ENCODE measurements at places on chromosomes 6 and 20.

GRCh38 chr20:47453167-47453782, 48.4 kb upstream of the NCOA3 start:
- DNase-seq: peak; percentile 48

DNA sequence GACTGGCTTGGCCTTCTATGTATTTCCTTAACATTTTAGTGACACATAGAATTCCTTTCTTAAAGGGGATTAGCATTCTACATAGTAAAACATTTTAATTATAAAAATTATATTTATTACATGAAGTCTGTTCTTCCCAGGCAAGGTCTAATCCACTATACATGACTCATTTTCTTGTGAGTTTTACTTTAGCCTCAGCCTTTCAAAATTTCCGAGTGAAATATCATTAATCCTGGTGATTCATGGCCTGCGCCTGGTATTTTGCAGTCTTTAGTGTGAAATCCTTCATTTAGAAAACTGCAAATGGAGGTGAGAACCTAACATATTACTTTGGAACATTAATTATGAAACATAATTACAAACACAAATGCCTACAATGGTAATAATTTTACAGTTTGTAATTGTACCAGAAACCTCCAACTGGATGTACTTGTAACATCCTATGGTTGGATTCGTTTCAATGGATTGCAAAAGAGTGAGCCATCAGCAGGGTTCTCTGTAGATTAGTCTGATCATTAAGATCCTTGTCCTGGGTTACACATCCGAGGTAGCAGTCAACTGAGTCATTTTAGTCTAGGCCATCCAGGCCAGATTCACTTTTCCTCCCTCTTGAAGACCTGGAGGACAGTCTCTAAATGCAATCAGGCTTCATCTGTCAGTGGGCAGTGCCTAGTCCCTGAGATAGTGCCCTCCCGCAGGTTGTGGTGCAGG, 272.0 kb downstream of the PACRG start:
- DNase-seq: no peak

DNA sequence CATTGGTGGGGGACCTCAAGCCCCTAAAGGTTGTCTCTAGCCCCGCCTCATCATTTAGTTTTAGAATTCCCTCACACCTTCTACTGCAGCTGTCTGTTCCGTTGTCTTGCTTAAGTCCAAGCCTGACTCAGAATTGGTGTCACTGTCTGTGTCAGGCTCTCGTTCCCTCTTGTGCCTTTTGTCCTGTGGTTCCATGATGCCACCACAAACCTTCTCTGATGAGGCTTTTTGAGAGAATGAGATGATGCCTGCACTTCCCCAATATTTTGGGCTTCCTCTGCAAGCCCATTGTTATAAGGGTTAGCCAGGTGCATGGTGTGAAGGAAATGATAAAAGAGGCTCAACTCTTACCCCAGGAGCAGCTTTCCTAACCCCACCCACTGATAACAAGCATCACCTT, 8.1 kb upstream of the AKIRIN2 start:
- DNase-seq: no peak

DNA sequence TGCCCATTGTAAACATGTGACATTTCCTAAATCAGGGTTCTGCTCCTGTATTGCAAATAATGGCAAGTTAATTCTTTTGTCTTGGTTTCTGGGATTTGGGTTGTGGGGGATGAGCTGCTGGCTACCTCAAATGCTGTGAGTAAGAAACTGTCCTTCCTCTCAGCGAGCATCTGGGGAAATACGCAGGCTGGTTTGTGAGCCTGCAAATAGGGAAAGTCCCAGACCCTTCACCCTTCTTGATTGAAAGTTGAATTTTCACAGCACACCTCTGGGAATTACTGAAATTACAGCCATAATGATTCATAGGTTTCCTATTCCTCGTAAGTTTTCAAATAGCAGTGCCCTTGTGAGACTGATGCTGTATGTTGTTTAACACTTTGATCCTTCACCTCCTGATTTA, 138.1 kb downstream of the TBXT start:
- DNase-seq: no peak

- no peak for DNase-seq
Observed at GRCh38 chr20:774016-774659, 5.8 kb upstream of the SLC52A3 start.

DNA sequence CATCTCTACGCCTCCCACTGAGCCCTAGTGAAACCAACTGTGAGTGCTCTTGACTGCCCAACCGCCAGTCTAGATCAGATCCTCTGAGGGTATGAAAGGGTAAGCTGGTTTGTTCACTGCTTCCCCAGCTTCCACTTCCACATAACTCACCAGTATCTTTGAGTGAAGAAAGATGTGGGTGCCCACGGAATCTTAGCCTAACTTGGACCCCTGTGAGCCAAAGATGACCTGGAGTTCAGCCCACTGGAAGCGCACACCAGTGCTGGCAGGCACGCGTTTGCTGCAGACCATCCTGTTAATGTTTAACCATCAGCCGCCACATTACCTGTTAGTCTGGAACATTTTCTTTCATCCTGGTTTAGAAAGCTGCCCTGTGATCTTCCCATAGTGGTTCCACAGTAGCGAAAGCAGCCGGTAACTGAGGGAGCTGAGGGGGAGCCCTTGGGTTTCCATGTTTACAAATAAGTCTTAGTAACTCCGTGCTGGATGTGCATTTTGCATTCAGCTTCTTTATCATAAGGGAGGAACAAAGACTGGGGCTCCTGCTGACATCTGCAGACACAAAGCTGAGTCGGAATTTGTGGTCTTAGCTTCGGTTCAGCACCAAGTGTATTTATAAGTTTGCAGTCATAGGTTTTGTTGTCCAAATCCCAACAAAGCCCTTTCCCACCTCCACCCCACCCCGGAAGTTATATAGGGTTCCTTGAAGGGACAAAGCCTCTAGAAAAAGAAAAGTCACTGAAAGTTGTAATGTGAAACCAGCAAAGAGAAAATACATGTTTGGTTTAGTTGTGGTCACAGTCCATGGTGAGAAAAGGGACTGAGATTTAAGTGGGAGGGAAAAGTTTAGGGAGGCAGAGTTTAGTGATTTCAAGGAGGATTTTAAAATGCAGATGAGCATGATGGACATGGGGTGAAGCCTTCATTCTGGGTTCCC, 71.0 kb downstream of the SSR1 start:
- DNase-seq: no peak

DNA sequence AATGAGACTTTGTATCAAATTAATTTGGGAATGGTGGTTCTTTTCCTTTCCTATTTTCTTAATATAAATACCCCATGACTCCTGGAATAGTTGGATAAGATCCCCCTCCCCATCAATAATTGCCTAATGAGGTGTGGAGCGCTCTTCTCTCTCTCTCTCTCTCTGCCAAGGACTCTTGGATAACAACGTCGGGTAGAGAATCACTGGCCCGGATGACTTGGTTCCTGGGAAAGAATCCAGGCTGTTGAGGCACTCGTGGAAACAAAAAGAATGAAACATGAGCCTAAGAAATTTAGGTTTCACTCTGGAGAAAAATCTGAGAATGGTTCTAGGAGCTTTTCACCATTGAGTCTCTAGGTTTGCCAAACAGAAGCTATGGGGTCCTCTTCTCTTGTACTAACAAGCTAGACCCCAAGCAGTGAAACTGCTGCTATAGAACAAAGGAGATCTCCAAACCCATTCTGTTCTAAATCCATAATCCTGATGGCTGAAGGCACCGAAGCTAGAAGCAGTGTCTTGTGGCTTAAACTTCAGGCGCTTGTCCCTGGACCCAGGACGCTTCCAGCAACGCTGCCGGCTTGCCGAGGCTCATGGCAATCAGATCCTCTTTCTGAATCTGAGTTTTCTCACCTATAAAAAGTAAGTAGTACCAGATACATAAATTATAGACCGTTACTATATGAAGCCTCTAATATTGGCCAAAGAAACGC, 241.6 kb upstream of the BTBD3 start:
- no peak for DNase-seq

GRCh38 chr6:82113231-82113630, 134.3 kb downstream of the IBTK start:
- no peak for DNase-seq

GRCh38 chr20:48019940-48020339, 234.7 kb upstream of the SULF2 start:
- no peak for DNase-seq

DNA sequence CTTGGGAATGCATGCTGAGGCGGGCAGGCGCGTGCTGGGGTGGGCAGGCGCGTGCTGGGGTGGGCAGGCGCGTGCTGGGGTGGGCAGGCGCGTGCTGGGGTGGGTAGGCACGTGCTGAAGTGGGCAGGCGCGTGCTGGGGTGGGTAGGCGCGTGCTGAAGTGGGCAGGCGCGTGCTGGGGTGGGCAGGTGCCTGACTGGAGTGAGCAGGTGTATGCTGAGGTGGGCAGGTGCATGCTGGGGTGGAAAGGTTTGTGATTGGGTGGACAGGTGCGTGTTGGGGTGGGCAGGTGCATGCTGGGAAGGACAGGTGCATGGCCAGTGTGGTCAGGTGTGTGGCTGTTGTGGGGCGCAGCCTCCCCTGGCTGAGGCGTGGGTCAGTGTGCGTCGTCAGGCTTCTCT, 404.1 kb downstream of the CDH4 start:
- DNase-seq: no peak

DNA sequence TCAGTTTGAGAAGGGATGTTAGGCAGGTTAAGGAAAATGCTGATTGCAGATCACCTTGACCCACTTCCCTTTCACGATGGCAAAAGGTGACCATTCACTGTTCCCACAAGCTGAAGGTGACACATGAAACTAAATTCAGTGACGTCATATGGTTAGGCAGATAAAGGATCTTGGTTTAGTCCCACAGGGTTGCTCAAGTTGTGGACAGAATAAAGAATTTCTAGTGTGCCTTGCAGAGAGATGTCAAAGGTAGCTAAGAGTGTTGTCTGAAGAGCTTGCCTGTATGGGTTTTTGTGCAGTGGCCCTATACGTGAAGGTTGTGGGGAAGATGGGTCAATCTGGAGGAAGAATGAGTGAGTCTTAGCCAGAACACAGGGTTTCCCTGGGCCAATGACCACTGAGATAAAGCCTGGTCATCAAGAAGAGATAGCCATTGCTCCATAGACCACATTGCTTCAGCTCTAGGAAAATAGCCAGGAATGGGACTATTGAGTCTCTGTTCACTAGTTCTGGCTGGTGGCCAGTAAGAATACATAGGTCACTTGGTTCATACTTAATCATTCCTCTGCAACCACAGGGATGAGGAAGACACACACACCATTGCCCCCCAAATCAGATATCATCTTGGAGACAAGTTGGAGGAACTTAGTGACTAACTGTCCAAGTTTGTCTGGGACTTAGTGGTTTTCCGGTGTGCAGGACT, 148.5 kb upstream of the ATXN1 start:
- no peak for DNase-seq

DNA sequence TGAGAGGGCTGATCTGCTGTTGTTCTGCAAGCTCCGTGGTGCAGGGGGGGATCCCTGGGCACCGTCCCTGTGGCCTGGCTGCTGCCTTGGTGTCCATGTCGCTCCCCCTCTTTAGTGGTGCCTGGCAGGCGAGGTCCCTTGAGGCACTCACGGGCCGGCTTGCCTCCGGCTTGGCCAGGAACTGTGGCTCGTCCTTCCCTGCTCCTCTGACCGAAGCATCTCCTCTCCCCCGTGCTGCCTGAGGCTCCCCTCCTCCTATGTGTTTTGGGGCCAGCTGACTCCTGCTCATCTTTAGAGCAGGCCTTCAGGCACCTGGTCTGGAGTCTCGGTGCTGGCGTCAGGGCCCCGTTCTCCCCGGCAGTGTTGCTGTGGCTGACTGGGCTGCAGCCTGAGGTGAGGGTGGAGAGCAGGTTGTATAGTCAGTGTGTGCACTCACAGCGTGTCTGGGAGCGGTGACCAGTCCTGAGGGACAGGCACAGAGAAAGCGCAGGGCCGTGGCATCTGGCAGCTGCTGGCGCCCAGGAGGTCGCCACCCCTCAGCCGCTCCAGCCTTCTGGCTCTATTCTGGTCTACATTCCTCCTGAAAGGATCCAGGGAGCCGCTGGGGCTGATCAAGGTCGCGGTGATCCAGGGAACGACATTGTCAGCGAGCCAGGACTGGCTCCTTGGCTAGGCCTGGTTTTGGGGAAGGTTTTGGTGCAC, 43.7 kb downstream of the PYGB start:
- DNase-seq: no peak

DNA sequence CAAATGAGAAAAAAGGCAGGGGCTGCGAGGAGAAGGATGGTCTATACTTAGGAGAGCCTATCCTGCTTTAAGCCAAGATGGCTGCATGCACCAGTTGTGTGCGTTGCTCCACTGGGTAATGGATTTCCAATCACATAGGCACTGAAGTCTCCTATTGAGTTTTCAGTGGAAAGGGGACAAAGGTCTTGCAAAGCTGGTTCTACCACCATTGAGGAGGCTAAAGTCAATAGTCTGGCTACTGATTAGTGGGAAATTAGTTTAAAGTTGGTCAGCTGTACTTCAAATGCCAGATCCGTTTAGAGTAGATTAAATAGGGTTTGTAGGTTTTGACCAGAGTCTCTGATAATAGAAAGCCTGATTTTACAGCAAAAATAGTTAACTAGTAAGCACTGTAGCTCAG, 104.9 kb downstream of the SESN1 start:
- DNase-seq: no peak

DNA sequence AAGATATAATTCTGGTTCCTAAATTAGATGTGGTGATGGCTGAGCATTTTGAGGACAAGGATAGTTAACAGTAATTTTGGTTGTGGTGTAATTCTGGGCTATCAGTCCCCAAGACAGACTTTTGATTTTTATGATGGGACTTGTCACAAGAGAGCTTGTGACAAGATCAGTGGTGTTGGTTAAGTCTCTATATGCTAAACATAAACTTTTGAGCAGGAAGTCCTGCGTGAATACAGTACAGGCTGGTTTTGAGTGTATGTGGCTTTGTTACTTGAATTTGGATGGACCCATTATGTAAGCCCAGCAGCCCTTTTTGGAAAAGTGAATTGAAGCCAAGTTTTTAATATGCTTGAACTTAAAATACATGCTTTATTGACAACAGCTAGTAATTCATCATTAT, 38.9 kb downstream of the HECA start:
- DNase-seq: no peak

GRCh38 chr20:62111148-62111547, 11.1 kb upstream of the LSM14B start:
- no peak for DNase-seq

DNA sequence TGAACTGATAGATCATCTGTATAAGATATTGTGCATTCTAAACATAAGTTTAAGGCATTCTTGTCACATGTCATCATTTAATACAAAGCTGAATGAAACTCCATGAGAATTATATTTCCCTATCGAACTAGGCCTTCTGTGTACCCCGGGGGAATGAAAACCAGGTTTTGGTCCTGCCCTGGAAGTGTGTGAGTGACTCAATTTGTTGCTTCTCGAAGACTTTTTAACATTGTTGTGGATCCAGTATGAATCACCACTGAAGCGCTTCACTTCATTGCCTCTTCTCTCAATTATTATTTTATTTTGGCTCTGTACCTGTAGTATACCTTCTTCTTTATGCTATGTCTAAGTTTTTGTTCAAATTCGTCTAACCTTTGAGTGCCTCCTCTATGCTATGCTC, 150.8 kb downstream of the GRIK2 start:
- no peak for DNase-seq

DNA sequence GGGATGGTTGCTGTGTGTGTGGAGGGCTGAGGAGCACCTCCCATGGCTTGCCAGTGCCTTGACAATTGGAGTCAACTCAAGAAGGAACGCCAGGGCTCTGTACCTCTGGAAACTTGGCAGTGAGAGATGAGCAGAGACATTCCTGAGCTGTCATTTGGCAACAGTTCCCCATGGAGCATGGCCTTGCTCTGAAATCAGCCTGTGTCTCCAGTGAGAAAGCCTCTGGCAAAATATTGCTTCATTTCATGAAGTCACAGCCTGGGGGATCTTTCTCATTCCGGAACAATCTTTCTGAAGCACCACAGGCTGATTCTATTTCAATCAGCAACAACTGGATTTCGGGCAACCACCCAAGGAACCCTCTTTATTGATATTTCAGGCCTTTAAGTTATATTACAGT, 52.2 kb upstream of the FNDC1 start:
- no peak for DNase-seq

- DNase-seq: peak; percentile 27
Observed at GRCh38 chr6:38997128-38997761, 51.3 kb upstream of the GLP1R start.
